Left lobe of liver (tissue), 2 donors: ENCODE measurements at places on chromosomes 2 and 18.

DNA sequence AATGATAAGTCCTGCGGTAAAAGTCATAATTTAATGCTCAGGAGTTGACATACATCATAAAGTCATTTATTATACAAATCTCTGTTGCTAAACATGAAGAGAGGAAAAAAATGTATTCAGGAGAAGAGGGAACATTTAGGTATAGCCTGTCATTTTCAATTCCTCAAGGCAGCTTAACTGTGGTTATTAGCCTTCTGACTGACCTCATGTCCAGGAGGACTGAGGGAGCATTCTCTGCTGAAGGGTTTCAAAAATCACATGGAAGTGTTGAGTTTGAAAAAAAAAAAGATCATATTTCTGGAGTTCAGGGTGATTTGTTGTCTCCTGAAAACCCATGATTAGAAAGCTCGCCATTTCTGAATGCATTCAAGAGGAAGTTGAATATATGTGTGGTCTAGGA lies 1371.1 kb upstream of the LRRTM1 start:
- no peak for DNase-seq

DNA sequence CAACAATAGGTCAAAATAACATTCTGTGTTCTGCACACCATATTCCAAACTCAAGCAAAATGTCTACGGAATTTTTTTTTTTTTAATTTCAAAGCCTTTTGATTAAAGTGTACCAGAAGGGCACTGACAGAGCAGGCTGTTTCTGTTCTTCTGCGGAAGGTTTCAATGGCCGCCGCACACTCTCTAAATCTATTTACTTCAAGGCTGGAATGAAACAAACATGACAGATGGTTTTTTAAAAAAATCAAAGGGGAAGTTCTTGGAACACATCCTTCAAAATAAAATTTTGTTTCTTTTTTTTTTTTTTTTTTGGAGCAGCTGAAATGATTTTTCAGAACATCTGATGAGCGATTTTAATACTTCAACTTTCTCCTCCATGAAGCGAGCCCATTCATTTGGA lies 259.1 kb downstream of the TXNL1 start:
- no peak for DNase-seq

DNA sequence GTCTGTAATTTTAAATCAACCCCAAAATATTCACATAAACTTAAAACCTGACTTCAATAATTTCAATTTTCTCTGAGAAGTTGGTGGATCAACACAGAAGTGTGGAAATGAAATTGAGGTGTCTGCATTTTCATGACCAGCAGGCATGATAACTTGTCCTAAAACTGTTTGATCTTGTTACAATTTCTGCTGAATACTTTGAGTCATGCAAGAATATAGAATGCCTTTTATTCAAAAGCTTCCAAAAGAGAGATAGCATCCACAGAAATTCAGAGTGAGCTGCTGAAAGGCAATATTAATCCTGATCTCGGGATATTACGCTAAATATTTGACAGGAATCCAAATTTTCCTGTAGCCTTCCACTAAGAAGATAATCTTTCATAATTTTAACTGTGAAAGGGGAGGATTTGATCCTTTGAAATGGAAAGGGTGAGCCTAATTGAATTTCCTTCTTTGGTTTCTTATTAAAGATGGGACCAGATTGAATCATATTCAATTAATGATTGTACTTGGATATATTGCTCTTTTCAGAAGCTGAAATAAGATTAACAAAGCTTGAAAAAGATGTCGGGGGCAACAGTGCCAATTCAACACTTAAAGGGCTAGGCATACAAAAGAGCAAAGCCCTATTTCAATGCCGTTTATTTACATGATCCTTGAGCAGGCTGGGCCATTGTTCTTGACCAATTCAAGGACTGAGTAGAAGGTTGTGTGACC lies 129.3 kb downstream of the NCKAP5 start:
- DNase-seq = no peak

DNA sequence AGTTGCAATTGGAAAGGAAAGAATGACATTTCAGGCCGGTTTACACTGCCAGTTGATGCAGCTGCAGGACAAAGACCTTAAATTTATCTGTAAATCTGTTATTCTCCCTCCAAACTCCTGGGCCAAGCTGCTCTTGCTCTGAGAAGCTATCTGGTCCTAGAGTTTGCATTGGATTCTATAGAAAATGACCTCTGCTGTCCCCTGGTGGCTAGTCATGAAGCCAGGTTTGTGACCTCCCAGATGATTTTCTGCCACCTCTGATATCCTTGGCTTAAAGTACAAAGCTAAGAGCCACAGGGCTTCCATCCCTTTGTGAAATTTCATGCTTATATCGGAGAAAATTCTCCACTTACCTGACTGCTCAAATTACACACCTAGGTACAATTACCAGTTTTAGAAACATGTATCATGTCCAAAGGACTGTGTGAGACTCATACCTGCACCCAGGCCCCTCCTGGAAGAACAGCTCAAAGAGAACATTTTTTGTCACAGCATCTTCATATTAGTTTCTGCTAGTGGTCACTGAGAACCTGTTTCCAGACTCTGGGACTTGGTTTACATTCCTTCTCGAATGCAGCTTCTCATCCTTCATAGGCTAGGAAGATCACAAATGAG lies 28.9 kb upstream of the IER3IP1 start:
- DNase-seq = no peak

DNA sequence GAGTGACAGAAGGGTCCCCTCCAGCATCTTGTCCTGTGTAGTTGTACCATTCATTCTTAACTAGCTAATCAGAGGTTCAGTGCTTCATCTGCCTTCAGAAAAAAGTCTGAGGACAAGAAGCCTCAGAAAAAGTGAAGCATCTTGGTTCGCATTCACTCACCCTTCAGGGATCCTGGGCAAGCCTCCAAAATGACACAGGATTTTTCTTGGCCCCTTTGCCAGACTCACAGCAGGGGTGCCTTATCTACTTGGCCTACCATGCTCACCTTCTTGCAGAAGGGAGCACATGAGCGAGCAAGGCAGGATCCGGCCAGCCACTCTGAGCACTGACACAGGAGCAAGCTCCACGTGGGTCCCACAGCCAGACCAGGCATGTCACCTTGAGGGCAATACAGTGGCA lies 43.1 kb upstream of the XDH start:
- no peak for DNase-seq

DNA sequence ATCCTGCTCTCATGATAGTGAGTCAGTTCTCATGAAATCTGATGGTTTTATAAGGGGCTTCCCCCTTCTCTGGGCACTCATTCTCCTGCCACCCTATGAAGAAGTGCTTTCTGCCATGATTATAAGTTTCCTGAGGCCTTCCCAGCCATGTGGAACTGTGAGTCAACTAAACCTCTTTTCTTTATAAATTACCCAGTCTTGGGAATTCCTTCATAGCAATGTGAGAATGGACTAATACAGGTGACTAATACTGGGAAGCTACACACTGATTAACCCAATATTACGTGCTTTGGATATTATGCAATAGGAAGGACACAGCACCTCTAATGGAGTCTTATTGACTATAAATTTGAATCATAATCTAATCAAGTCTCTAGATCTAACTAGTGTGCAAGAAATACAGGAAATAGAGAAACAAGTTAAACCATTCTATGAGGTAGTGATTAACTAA lies 107.2 kb upstream of the ETAA1 start:
- no peak for DNase-seq

DNA sequence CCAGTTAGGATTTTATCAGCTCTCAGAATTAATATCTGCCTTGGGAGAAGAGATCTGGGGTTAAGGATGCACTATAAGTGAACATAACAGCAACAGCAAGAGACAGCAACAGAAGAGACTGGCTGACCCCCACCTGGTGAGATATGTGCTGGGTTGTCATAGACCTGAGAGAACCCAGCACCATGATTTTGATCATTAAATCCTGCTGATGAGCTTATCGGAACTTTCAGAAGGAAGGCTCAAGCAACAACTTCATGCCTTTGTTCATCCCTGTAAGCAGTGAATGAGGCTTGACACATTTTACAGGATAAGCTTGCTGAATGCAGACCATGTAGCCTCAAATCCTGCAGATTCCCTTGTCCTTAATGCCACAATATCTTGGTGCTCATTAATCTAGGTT lies 100.0 kb downstream of the POLE4 start:
- no peak for DNase-seq

DNA sequence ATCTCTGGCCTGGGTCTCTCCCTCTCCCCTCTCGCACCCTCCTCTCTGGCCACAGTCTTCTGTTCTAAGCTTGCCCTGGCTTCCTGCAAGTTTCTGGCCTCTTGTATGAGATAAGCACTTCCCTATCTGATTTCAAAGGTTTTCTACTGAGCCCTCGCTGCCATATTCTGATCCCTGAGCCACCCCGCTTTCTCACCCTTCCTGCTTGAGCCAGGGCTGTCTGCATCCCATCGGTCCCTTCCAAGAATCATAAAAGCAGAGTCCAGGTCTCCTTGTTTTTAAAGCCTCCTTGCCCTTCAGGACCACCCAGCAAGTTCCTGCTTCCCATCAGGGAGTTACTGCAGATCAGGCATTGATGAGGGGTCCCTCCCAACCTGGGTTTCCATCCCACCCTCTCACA lies 110.2 kb downstream of the PRKCE start:
- DNase-seq = no peak

GRCh38 chr2:120323807-120324399 lies 22.0 kb upstream of the INHBB start:
- DNase-seq = no peak
